ENCODE measurements at places on chromosomes 5 and 9. TPM values are rescaled to one million over a fixed set of nuclear protein-coding genes. Genes with fewer than 3 reads are reported as not detected.
A peak's percentile ranks its signal among the peaks of the same experiment; 100 is the strongest.

DNA sequence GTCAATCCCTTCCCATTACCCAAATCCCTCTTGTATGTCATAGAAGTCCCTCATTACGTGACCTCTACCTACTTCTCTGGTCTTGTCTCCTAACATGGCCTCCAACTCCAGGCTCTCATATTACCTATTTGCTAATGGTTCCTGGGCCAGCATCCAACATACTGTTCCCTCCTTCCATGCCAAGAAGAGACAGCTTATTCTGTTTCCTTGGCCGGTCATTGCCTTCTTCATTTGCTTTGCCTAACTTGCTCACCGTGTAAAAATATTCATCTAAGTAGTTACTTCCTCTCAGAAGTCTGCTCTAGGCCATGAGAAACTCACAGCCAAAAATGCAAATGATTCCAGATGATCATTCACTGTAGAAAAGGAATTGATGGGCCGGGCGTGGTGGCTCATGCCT lies 8.9 kb upstream of the IL6ST start:
- DNase-seq, result no peak

GAS1 gene
- total RNA-seq, result 9.4 TPM

DNA sequence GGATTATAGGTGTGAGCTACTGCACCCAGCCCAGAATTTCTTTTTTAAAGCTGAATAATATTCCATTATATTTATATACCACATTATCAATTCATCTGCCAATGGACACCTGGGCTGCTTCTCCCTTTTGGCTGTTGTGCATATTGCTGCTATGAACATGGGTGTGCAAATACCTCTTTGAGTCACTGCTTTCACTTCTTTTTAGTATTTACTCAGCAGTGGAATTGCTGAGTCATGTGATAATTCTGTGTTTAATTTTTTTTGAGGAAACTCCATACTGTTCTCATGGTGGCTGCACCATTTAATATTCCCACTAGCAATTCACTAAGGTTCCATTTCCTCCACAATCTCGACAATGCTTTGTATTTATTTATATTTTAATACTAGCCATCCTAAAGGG lies 36.1 kb upstream of the KIF4B start:
- no peak for DNase-seq

GRCh38 chr9:126617823-126618165 lies 4.1 kb downstream of the LMX1B start:
- DNase-seq, result no peak

DNA sequence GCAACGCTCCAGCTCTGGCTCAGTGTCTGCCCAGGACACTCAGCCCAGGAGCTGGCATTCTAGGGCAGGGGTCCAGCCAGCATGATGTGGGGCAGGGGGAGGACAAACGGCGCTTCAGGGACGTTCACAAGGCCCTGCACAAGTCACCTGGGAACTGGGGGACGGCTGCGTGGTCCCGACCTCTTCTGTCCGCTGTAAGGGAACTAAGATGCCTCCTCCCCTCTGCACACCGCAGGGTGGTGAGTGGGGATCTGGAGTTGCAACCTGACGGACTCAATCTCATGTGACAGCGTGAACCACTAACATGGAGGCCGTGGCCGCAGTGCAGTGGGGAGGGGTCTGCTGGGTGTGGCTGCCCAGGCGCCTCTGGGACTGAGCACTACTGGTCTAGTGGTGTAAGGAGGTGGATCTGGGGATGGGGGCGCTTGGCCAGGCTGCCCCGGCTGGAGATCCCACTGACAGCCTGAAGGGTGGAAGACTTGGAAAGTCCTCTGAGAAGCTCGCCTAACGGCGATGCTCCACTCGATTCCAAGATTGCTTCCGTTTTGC lies 88.0 kb upstream of the RAPGEF1 start:
- DNase-seq, result no peak

- DNase-seq, result no peak
These were observed 48.6 kb downstream of the AMBP start for GRCh38 chr9:114029311-114030170.

NTRK2 gene
- 6.4 TPM for total RNA-seq

GFI1B gene
- not detected for total RNA-seq

DNA sequence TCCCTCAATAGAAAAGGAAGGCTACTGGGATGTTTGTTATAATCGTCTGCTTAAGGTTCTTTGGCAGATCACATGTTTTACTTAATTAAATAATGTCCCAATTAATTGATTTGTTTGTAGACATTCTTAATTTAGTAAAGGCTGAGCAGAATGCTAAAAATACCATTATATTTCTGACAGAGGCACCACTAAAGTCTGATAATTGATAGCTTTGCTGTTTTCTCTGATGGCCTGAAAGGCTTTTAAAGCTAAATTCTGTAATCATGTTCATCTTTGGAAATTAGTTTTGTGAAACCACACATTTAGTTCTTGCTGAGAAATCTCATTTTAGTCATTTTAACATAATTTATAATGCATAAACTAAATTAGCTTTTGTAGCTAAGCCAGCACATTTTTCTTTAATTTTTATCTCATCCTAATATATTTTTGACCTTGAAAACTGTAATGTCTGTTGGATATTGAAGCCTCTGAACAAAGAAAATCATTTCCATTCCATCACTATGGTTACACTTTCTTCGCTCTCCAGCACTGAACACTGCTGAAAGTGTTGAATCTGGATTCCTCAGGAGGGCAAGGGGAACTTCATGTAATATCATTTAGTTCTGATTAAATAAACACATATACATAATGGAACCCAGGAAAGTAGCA lies 329.4 kb downstream of the ELAVL2 start:
- no peak for DNase-seq

ALDH1A1 gene
- total RNA-seq, result 230 TPM

P4HA2 gene
- total RNA-seq, result 22.1 TPM

PCDHA2 gene
- total RNA-seq, result 0.32 TPM

PHYHD1 gene
- 6.3 TPM for total RNA-seq

- DNase-seq, result no peak
These were observed 230.5 kb downstream of the ESM1 start for GRCh38 chr5:54754878-54755277.

- peak; percentile 55 for DNase-seq
These were observed 2.2 kb upstream of the OR2S2 start for GRCh38 chr9:35960039-35960655.

GRCh38 chr5:57499262-57500050 lies 16.8 kb upstream of the ACTBL2 start:
- no peak for DNase-seq

GRCh38 chr5:157801-158200 lies 33.5 kb upstream of the LRRC14B start:
- DNase-seq, result no peak

ZNF462 gene
- 17.5 TPM for total RNA-seq

DNA sequence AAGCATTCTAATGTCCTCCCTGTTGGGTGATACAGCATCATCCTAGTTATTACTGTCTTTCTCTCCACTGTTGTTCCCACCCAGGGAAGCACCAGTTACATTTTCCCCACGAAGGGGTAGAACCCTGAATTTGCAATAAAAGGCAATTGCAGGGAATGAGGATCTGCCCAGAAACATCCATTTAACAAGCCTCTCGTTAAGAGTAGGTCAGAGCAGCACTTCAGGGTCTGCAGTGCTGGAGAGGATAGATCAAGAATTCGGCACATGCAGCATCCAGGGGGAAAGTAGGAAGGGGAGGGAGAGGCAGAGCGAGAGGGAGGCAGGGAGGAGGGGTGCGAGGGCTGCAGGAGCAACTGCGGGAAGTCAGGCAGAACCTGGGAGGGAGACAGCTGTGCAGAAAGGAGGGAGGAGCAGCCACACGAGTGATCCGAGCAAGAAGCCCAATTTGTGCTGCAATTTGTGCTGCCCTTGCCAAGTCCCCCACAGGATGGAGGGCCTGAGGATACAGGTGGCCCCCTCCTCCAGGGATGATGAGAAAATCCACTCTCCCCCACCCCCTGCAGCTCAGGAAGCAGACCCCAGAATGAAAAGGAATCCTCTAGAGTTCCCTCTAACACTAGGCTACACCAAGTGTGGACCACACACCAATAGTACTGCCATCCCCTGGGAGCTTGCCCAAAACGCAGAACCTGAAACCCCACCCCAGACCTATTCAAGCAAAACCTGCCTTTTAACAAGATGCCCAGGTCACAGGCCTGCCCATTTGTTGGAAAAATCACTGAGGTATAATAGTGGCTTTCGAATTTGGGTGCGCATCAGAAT lies 62.2 kb downstream of the EPB41L4B start:
- DNase-seq, result no peak

DNA sequence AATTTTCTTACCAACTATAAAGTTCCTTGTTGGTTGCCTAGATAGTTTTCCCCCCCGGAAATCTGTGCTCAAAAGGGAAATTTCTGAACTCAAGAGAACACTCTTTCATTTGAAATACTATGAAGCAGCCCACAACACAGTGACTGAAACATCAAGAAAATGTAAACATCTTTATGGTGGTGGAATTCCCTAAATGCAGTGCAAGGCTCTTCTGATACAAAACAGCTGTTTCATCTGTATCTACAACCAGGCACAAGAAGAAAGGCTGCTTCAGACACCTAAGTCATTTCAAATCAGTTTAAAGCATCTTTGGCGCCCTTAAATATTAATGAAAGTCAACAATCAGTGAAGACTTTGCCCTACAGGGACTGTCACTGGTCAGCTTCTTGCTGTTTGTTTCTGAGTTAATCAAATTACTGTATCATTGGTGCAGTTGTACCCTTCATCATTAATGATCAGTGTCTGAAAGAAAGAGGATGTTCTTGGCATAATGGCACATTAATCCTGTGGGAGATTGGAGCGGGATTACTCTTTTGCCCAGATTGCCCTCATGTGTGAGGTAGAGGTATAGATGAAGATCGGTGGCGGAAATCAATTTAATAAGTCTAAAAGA lies 947.0 kb downstream of the NR2F1-AS1 start:
- no peak for DNase-seq

DNA sequence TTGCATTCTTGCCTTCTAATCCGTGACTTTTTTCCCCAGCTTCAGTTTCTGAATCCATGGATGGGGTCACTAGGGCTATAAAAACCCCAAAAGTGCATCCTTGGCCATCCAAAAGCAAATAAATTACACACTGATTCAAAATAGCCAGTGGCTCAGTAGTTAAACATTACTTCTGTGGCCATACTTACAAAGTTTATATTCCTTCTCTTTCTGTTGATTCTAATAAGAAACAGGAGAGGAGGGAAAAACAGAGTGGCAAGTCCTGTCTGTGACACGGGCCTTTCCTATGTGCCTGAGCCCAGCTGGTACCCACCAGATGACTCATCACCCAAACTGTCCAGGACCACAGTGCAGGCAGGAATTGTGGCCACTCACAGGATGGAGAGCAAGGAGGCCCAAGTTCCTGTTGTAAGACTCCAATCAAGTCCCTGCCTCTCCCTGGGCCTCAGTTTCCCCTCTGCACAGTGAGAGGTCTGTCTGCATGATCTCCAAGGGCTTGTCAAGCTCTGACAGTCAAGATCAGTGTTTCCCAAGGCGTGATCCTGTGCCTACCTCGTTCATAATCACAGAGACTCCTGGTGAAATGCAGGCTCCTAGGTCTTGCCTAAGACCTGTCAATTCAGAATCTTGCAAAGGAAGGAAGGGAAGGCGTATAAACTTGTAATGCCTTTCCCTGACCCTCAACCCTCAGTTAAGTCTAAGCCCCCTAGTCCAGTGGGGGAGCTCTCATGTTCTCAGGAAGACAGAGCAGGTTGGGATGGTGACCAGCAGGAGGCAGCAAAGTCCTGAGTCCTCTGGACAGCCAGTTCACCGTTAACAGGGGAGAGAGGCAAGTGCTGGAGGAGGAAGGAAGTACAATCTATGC lies 29.5 kb downstream of the TNIP1 start:
- DNase-seq, result peak; percentile 89

DNA sequence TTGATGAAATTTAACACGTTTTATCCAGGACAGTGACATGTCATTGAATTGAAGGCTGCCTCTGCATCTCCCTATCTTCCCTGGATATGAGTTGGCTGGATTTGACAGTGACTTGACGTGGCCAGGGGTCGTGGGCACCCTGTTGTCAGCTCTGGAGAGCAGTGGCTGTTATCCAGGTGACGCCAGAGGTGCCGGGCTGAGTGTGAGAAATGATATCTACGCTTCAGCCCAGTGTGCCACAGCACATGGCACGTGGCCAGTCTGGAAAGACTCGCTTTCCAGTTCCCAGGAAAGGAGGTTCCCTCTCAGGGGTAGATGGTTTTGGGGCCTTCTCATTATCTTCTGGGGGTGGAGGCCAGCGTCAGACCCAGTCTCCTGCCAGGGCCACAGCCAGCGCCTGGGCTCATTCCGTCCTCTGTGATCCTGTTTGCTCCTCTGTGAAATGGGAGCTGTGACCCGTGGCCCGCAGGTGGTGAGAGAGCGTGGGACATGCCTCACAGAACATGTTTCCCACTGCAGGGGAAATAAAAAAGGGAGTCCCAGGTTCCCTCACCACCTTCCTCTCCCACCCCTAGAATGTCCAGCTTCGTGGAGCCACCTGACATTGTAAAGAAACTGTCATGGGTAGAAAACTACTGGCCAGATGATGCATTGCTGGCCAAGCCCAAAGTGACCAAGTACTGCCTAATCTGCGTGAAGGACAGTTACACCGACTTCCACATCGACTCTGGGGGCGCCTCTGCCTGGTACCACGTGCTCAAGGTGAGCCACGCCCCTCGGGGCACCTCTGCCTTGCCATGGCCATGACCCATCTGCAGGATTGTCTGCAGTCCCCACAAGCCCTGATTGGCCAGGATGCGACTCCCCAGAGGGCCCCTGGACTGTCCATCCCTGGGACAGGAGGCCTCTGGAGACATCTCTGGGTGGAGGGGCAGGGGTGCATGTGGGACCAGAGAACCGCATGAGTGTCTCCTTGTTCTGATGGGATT lies 76.5 kb downstream of the PHF2 start:
- DNase-seq, result no peak

CMYA5 gene
- total RNA-seq, result 3.4 TPM

ACSL6 gene
- total RNA-seq, result 0.64 TPM

HARS2 gene
- 46.2 TPM for total RNA-seq

RIGI gene
- 38.9 TPM for total RNA-seq

IL3 gene
- total RNA-seq, result not detected

SLC6A7 gene
- total RNA-seq, result 22.9 TPM

GRCh38 chr5:129622531-129622930 lies 125.4 kb upstream of the MINAR2 start:
- no peak for DNase-seq

DNA sequence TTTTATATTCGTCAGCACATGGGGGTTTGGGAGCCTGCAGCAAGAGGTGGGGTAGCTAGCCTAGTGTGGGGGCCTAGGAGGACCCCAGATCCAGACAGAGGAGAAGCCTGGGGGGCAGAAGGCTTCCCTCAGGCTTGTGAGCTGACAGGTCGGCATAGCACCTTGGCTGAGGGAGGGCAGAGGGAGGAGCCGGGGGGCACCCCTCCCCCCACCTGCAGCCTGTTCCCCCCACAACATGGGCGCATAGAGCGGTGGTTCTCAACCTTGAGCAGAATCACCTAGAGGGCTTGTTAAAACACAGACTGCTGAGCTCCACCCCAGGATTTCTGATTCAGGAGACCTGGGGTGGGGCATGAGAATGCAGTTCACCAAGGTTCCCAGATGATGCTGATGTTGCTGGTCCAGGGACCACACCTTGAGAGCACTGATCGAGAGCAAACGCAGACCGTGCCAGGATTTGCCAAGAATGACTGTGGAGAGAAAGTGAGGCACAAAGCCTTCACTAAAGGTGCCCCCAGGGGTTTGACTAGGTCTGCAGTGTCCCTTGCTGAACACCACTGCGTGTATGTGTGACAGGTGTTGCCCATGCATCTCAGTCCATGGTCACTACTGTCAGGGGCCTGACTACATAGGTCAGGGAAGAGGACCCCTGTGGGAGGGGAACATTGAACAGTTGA lies 163.3 kb downstream of the MACROH2A1 start:
- DNase-seq, result no peak

- peak; percentile 80 for DNase-seq
These were observed 7.9 kb upstream of the ENG start for GRCh38 chr9:127862075-127863011.

LRRC26 gene
- 70.9 TPM for total RNA-seq

SPATA9 gene
- 1.5 TPM for total RNA-seq
